ENCODE measurements at places on chromosomes 12 and 14.
A peak's percentile ranks its signal among the peaks of the same experiment; 100 is the strongest.

GRCh38 chr12:2795291-2796186 lies 769 bp downstream of the FKBP4 start:
- peak; percentile 60 for DNase-seq

DNA sequence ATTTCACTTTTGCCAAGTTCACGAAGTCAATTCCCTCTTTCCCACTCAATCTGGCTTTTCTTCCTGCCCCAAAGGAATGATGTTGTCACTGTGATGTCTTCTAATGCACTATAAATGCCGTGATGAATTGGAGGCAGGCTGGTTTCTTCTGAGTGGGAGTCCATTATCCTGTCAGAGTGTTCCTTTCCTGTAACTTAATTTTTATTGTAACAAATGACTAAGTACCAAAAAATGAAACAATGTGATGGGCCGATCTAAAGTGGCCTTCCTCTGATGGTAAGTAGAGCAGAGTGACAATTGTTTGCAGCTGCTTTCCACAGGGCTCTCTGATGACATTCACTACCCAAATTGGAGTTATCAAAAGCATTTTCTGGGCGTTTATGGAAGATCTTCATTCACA lies 22.2 kb downstream of the TMEM30B start:
- DNase-seq: no peak

DNA sequence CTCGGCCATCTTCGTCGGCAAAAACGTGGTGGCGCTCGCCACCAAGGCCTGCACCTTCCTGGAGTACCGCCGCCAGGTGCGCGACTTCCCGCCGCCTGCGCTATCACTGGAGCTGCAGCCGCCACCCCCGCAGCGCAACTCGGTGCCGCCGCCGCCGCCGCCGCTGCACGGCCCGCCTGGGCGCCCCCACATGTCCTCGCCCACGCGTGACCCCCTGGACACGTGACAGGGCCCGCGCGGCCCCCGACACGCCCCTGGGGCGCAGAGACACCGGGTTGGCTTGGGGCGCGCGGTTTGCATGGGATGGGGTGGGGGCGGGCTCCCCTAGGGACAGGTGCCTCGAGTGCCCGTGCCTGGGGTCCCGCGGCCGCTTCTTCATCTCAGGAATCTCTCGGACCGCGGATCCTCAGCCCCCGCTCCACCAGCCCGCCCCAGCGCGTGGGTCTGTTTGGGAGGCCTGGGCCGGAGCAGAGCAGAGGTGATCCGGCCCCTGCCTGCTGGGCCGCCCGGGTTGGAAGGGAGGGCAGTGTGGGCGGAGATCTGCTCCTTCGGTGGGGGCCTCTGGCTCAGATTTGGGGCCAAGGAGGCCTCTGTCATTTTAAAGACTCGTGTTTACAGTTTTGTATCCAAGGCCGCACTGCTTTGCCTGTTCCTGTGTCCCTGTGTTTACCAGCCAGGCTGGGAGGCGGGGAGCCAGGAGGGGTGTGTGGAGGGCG lies 3.3 kb downstream of the TMEM121 start:
- DNase-seq: no peak

- DNase-seq: no peak
These were observed 16.3 kb downstream of the DYNC1H1 start for GRCh38 chr14:101980700-101981099.

- DNase-seq: no peak
These were observed 16.8 kb downstream of the OR4K1 start for GRCh38 chr14:19947413-19948090.

GRCh38 chr14:92959189-92959531 lies 36.2 kb downstream of the CHGA start:
- DNase-seq: no peak

GRCh38 chr14:103209054-103209453 lies 85.8 kb downstream of the TNFAIP2 start:
- DNase-seq: no peak

GRCh38 chr12:96152164-96152563 lies 42.0 kb upstream of the ELK3 start:
- no peak for DNase-seq

DNA sequence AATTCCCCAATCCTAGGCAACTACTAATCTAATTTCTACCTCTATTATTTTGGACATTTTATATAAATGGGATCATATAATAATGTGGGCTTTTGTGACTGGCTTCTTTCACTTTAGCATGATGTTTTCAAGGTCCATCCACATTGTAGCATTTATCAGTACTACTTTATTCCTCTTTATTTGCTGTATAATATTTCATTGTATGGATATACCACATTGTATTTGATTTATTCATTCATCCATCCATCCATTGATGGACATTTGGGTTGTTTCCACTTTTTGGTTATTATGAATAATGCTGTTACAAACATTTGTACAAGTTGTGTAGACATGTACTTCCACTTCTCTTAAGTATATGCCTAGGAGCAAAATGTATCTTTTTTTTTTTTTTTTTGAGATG lies 17.3 kb downstream of the BTBD7 start:
- DNase-seq: no peak

- no peak for DNase-seq
These were observed 27.0 kb downstream of the CHD8 start for GRCh38 chr14:21428930-21429329.

GRCh38 chr14:67358924-67359774 lies 455 bp downstream of the ATP6V1D start:
- no peak for DNase-seq

DNA sequence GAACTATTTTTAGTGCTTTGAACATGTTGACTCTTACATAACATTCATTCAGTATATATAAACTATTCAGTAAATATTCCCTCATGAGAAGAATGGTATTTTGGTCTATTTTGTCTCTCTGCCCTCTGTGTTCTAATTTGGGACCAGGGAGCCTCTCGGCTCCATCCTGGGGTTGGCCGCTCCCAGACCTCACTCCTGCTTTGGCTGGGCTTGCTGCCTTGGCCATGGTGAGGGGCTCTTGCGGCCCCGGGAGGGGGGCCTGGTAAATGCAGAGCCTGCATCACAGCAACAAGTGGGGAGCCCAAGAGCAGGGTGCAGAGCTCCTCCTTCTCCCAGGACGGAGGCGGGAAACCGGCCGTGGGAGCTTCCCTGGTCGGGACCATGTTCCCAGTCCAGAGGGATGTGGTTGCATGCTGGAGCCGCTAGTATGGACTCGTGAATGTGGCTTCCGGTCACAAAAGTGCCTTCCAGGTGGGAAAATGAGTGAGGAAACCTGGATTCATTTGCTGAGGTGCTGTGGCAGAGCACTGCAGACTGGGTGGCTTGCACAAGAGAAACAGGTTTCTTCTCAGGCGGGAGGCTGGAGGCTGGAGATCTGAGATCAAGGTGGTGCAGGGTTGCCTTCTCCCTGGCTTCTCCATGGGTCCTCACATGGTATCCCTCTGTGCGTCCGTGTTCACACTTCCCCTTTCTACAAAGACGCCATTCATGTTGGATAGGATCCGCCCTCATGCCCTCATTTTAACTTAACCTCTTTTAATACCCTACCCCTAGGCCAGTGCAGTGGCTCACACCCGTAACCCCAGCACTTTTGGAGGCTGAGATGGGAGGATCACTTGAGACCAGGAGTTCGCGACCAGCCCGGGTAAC lies 250.2 kb downstream of the CACNA1C start:
- no peak for DNase-seq

DNA sequence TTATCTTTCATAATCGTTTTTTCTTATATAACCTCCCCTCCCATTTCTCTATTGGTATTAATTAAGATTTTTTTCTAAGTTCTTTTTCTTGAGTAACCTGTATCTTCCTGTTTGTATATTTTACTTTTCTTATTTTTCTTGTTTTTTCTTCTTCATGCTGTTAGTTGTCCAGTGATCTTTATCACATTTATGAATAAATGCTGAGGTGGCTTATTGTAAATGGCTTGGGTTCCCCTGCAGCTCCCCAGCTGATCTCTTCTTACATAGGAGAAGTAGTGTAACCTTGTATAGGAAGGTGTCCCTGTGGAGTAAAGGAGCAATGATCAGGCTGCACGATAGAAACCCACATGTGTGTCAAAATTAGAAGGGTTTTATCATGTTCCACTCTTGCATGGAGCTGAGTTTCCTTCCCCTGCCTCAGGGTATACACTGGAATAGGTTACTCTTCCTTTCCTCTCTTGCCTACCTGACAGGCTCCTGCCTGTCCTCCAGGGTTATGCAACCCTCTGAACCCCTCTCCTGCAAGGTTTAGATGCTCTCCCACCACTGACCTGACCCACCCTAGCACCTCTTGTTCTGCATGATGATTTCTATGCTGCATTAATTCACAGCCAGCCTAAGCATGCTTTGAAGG lies 334.8 kb upstream of the RGS6 start:
- no peak for DNase-seq

- DNase-seq: no peak
These were observed 24.6 kb upstream of the KIF26A start for GRCh38 chr14:104113631-104114420.

- DNase-seq: no peak
These were observed 37.2 kb downstream of the FBXO21 start for GRCh38 chr12:117152793-117153775.

DNA sequence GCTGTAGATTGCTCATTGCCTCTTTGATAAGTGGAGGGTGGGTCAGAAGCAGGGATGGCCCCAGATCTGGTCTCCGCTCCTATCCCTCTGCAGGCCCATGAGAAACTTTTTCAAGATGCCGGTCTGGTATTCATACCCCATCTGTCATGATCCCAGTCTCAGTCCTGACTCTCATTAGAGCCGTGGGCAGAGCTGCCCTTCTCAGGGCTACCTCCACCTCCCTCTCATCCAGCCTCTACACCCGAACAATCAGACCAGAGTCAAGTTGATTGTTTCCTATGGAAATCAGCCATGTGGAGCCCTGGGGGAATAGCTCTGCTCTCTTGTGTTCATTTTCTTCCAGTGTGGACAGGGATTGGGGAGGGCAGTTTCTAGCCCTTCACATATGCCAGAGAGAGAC lies 45.8 kb downstream of the NEUROD4 start:
- DNase-seq: no peak

DNA sequence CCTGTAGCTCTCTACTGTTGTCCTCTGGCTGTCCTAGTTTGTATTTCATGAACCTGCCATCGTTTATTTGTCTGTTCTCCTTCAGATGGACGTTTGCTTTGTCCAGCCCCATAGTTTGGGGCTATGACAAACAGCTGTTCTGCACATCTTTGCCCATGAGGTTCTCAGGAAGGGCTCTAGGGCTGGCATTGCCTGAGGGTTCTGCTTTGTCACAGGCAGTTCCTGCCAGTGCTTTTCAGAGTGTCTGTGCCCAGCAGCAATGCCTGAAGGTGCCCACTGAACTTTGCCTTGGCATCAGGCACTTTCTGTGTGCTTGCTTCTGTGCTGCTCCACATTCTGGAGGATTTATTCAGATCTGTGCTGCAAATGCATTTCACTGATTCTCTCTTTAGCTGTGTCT lies 361.3 kb downstream of the TMEM121 start:
- DNase-seq: no peak

DNA sequence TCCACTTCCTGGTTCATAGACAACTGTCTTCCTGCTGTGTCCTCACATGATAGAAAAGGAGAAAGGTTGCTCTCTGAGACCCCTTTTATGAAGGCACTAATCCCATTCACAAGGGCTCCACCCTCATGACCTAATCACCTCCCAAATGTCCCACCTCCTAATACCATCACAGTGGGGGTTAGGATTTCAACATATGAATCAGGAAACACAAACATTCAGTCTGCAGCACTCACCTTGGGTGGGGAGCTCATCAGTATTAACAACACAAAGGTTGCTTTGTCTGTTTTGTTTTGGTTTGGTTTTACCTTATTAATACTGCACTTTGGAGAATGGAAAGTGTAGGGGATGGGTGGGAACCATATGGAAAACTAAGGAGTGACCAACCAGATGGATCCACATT lies 10.5 kb upstream of the SMCO2 start:
- DNase-seq: no peak

DNA sequence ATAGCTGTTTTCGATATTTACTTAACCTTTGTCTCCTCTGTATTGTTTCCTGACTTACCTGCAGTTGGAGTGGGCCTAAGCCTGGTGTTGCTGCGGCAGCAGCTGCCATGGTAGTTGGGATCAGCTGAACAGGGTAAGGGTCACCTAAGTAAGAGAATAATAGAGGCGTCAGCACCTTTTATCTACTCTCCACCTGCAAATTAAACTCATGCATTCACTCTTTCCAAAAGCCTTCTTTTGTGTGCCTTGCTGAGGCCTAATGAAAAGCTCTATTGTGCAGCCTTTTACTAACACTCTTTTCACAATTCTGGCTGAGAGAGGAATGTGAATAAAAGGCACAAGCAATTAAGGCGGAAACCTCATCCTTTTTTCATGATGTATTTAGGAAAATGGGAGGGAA lies 308.7 kb downstream of the SOX5 start:
- DNase-seq: no peak

DNA sequence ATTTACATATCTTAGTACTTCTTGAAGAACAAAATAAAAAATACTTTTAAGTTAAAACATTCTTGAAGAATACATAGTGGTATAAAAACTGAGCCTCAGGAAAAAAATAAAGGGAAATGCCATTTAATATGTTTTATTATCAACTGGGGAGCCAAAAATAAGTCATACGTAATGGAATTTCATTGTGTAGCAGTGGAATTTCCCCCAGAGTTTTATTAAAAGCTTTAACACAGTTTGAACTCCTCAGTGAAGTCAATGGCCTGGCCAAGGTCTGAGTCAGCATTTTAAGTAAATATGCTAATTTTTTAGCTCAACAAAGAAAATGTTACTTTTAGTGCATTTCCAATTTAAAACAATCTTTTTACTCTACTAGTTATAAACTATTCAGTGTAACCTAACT lies 350.1 kb upstream of the ATP2B1 start:
- no peak for DNase-seq

- DNase-seq: no peak
These were observed 24.5 kb upstream of the TMCC3 start for GRCh38 chr12:94674835-94675234.

DNA sequence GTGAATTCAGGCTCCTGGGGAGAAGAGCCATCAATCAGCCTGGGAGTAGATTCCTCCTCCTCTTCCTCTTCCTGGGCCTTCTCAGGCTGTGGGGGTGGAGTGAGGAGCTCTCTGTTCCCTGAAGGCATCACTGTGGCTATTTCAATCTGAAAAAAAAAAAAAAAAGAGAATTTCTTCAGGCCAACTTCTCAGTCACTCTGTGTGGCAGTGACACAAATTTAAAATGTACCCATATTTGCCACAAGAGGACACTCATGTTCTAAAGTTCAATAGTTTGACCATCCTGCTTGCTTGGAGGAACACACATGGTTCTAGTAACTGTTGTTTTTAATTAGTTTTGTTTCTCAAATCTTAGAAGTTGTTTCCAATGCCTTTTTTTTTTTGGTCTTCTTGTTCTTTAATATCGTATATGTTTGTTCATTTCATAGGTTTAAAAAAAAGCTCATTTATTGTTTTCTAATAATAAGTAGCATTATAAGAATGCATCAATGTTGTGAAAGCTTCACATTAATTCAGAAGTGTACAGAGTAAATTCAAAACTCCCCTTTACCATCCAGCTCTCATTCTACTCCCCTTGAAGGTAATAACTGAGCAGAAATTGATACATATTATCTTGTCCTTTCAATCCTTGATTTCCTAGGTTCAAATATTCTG lies 23.3 kb upstream of the CCER1 start:
- no peak for DNase-seq

DNA sequence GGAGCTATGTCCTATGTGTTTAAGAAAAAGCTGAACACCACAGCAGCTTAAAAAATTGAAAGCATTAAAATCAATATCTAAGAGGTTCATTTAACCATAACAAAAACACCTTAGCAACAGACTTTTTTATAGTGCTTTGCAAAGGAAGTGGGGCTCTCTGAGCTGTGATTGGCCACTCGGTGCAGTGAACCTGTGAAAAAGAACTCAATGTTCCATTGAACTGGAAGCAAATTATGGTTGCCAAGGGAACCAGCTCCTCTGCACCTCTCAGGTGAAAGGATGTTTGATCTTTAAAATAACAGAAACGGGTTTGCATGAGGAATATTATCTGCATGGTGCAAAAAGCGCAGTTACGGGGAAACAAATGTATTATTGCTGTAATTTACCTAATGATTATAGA lies 149.4 kb downstream of the SNAPC1 start:
- DNase-seq: no peak

Data from stimulated activated CD8-positive, alpha-beta memory T cell treated with anti-CD3 and anti-CD28 coated beads, Interleukin-2, amount 100 ng/mL, for 1 hour (primary cell).